ENCODE measurements at places on chromosomes 16 and 17.

- DNase-seq: no peak
Measured at GRCh38 chr17:351449-351738, 1.2 kb downstream of the RPH3AL start.

- DNase-seq: no peak
Measured at GRCh38 chr17:79674506-79675412, 56.0 kb upstream of the ENPP7 start.

DNA sequence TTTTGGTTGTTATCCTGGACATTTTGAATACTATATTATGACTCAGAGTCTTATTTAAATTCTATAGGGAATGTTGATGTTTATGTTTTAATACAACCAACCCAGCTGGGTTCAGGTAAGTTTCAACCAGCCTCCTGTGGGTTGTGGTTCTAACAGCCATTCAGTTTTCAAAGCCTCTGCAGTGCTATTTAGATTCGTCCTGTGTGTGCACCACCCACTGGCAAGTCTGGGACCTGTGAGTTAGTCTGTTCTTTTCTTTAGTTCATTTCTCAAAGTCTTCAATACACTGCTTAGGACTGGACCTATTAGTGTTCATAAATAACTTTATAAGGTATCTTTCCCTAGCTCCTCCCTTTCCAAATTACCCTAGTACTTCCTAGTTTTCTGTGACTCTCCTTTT, 170.6 kb downstream of the TMEM132E start:
- peak; percentile 66 for DNase-seq

GRCh38 chr16:87375426-87376135, 8.0 kb downstream of the FBXO31 start:
- no peak for DNase-seq

- no peak for DNase-seq
Measured at GRCh38 chr17:55576237-55576995, 65.2 kb upstream of the SMIM36 start.

Measured in Jurkat, Clone E6-1 (cell line).